ENCODE measurements at places on chromosomes 12 and 14.

- no peak for DNase-seq
Measured at GRCh38 chr12:81209012-81209411, 131.1 kb downstream of the ACSS3 start.

DNA sequence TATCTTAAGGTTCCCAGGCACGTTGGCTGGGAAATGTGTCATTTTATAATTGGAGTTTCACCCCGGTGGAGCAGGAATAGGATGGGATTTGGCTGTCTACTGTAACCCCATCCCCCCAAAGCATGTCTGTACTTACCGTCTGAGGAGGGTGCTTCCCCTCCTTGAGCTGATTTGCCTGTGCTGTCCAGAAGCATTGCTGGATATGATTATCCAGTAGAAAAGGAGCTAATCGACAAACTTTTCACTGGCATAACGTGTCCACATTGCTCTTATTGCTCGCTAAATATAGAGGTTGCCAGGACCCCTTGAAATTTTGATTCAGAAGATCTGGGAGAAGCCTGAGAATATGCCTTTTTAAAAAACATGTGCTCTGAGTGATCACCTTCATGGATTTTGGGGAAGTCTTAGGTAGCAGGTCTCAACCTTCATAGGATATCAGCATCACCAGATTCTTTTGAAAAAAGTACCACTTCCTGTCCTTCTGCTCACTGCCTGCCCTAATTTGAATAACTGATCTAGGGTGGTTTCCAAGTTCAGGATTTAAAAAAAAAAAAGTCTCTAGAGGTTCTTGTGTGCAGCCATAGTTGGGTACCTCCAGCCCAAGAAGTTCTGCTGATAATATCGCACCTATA lies 80.4 kb upstream of the KCNA1 start:
- no peak for DNase-seq

DNA sequence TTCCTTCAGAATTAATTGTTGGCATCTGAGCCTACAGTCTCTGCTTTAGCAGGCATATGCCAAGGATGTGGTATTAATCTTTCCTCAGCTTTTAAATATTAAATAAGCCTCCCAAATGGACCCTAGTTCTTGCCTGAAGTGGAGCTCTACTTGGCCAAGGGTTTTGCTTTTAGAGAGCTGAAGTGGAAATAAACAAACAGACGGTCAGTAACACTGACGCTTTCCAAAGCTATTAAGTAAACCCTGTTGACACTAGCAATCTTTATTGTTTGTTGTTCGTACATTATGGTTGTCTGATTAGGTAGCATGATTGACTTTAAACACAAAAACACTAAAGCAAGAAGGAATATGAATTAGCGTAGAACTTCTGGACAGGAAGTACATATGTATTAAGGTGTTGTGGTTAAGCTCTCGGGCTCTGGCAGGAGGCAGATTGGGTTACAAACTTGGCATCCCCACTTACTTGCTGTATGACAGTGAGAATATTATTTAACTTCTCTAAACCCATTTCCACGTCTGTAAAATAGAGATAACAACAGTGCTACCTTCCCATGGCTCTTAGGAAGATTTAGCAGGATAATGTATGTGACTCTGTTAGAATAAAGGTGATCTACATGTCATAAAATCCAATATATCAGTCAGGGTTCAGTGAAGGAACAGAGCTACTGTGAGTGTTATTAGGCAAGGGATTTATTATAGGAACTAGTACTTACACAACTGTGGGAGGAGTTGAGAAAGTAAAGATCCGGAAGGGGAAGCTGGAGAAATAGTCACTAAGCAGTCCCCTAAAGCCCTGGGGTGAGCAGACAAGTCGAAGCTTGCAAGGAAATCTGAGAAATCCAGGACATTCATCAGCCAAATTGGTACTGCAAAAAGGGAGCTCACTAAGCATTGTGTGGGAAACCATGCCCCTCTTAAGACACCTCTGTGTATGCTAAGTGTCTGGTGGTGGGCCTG lies 92.2 kb upstream of the ATF7IP start:
- no peak for DNase-seq

DNA sequence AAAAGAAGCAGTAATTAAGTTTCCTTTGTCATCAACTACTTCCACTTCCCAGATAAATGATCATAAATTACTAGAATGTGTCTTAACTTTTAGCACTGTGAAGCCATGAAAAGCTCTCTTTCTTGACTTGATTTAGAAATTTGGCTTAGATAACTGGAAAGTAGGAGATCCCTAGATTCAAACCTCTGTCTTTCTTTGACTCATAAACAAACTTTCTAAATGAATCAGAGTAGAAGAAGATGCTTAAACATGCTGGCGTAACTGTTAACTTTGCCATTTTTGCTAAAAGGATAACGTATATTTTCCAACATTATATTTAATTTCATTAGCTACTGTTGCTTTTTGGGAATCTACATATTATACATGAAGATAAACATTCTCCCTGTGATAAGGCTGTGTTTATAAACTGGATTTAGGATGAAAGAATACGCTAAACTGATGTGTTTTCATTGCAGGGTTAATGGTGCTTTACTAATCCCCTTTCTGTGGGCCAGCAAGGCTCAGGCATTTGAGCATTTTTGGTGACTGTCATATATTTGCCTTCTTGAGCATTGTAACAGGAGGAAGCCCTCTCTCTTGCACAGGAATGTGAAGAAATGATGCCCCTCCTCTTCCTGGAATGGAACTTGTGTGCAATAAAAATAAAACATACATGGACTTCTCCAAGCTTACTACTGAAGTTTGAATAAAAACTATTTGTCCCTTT lies 301.4 kb downstream of the BMP4 start:
- no peak for DNase-seq

GRCh38 chr14:82091097-82091496 lies 557.4 kb upstream of the SEL1L start:
- DNase-seq, result no peak

- DNase-seq, result no peak
Measured at GRCh38 chr12:47473091-47473490, 232.7 kb downstream of the RPAP3 start.

DNA sequence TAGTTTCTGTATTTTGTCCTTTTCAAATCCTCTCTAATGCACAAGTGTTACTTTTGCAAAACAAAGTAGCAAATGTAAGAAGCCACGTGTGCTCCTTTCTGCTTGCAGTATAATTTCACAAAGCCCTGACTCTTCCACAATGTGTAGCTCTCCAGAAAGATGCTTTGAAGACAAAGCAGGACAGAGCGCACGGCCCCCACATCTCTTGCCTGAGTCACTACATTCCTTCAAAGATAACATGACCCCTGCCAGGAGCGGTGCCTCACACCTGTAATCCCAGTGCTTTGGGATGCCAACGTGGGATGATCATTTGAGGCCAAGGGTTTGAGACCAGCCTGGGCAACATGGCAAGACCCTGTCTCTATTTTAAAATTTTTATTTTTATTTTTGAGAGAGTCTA lies 40.5 kb downstream of the JAG2 start:
- DNase-seq, result no peak

- no peak for DNase-seq
Measured at GRCh38 chr14:48140804-48141203, 465.4 kb upstream of the MDGA2 start.

- DNase-seq, result no peak
Measured at GRCh38 chr14:55699131-55700057, 119.4 kb downstream of the KTN1 start.

GRCh38 chr12:14399871-14400270 lies 34.4 kb downstream of the ATF7IP start:
- no peak for DNase-seq

DNA sequence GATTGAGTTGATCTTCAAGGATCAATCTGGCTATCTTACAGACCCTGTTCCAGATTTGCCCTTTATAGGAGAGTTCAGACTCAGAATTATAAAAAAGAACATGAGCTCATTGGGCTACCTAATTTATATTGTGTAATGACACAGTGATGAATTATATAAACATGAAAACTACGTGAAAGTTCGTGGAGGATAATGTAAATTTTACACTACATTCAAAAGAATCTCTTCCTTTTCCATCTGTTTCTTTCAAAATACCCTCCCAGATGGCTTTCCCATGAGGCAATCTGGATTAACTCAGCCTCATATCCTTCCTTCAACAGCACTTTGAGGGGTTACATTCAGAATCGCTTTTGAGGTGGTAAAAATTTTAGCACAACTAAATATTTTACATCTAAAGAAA lies 129.3 kb downstream of the HMGA2 start:
- no peak for DNase-seq

DNA sequence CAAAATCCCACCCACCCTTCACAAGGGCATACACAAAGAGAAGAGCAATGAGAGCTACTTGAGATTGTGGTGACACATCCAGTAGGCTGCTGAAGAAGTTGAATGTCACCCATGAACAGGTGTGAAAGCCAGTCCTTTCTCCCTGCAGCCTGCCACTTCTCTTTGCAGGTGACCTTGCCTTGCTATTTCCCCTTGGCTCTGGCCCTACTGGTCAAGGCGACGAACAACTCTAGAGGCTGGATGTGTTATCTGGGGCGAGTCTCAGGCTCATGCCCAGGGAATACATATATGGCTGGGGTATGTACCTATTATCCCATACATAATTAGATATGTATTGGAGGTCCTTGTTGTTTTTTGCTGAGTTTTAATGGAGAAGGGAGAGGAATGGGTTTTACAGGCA lies 70.2 kb upstream of the EGLN3 start:
- no peak for DNase-seq

- DNase-seq, result no peak
Measured at GRCh38 chr12:78683626-78684025, 180.9 kb upstream of the SYT1 start.

DNA sequence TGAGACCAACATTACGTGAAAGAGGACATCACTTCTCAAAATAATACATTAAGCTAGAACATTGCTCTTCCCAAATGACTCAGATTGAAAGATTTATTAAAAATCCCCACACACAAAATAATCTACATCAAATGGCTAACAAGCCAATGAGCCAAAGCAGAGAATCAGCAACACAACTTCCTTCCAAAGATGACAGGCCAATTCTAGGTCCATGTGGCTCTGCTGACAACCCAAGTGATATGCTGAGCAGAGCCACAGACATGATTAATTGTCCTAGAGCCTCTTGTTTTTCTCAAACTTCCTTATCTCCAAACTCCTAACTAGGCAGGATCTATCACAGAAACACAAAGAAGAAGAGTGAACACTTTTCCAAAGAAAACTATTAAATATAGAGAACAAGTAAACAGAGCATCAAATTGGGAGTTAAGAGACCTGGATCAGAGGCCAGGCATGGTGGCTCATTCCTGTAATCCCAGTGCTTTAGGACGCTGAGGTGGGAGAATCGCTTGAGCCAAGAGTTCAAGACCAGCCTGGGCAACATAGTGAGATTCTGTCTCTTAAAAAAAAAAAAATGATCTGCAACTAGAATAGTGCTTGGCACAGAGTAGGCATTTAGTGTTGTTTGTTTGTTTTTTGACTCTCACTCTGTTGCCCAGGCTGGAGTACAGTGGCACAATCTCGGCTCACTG lies 38.5 kb downstream of the SENP1 start:
- no peak for DNase-seq

- DNase-seq, result no peak
Measured at GRCh38 chr12:116853507-116853906, 27.7 kb downstream of the HRK start.

GRCh38 chr14:52073251-52073650 lies 4.4 kb upstream of the NID2 start:
- DNase-seq, result no peak

DNA sequence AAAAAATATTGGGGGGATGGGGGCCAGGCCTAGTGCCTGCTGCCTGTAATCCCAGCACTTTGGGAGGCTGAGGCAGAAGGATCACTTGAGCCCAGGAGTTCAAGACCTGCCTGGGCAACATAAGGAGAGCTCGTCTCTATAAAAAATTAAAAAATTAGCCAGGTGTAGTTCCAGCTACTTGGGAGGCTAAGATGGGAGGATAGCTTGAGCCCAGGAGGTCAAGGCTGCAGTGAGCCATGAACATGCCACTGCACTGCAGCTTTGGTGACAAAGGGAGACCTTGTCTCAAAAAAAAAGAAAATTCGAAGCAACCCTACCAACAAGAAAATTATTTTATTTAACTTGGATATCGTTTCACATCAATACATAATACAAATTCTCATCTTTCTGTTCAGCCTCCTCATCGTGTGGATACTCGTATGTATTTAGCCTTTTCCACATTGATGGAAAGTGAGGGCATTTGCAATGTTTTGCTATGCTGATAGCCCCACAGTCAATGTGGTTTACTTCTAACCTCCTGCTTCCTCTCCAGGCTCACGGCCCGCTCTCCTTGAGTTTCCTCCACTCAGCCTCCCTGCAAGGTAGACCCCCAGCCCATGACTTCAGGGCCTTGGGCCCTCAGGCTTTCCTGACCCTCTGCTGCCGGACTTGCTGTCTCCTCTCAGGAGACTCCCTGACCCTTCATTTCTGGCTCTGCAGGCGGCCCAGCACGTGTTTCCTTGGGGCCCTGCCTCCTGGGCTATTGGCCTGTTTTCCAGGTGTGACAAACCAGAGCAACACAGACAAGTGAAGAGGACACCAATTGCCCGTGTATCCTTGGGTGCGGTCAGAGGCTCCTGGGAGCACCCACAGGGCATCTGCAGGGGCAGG lies 54.8 kb downstream of the NFKBIA start:
- no peak for DNase-seq

DNA sequence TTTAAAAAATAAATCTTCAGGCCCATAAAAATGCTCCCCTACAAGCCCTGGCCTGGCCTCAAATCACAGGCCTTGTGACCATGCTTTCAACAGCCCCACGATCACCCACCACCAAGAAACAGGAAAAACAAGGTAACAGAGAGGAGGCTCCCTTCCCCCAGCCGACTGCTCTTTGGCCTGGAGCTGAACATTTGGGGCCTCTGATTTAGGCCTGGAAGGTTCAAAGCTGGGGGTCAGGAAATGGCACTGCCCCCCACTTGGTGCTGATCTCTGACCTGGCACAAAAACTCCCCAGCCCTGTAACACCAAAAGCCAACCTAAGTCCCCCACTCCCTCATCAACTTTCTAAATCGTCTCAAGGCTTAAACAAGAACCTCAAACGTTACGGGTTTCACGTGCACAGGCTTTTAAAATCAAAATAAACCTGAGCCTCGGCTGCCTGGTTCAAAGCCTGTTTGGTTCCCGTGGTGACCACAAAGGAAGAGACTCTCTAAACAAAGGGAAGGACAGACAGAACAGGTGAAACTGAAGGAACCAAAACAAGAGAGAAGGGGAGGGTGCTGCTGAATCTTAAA lies 9.0 kb downstream of the ACTN1 start:
- DNase-seq, result no peak

GRCh38 chr14:100468557-100468956 lies 118.7 kb downstream of the BEGAIN start:
- DNase-seq, result no peak
